ENCODE measurements at places on chromosomes 1 and 21.

GRCh38 chr1:67004176-67004575 is 49.8 kb downstream of the SLC35D1 start:
- peak; percentile 17 for DNase-seq

DNA sequence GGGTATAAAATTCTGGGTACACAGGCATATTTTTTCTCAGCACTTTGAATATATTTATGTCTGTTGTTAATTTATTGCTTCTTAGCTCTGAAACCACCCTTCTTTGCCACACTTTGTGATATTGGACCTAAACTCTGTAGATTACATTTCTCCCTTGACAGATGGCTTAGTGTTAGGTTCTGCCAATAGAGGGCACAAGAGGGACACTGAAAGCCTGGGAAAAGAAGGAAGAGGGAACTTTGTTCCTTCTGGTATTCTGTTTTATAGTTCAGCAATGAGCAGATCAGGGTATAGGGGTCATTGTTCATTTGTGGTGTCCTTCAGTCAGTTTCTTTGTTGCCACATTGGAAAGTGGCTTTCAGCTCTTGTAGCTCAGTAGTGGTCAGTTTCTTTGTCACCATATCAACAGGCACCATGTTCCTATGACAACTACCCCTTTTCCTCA is 423.5 kb upstream of the PROX1 start:
- DNase-seq, result no peak

- DNase-seq, result no peak
Measured at GRCh38 chr1:219489636-219490035, 123.3 kb downstream of the ZC3H11B start.

DNA sequence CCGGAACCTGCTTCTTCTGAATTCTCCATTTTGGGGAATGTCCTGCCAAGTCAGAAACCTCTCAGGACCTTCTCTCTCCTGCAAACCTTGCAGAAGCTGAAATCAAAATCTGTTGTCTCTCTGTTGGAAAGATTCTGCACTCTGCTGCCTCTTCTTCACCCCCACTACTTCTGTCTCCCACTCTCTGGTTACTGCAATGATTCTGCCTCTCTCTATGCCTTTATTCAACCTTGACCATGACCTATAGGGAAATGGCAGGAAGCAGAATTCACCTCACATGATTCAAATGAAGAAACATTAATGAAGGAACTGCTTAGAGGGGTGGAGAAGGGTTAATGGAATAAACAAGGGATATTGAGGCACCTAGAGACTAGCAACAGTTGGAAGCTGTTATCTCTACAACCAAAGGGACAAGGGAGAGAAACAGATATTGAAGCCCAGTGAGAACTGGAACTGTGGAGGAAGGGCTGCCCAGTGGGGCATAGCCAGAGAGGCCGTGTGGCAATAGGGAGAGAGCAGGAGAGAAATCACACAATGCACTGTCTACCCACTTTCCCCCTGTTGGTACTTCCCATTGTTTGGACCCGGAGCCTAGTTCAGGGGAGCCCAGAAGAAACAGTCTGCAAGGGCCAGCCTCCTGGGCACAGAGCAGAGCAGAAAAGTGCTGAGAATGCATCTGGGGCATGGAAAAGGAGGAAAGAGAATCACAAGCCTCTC is 76.1 kb upstream of the JUN start:
- DNase-seq, result no peak

- DNase-seq, result no peak
Measured at GRCh38 chr1:93979040-93979717, 69.9 kb upstream of the GCLM start.

- no peak for DNase-seq
Measured at GRCh38 chr1:54246116-54246721, 46.3 kb downstream of the MRPL37 start.

DNA sequence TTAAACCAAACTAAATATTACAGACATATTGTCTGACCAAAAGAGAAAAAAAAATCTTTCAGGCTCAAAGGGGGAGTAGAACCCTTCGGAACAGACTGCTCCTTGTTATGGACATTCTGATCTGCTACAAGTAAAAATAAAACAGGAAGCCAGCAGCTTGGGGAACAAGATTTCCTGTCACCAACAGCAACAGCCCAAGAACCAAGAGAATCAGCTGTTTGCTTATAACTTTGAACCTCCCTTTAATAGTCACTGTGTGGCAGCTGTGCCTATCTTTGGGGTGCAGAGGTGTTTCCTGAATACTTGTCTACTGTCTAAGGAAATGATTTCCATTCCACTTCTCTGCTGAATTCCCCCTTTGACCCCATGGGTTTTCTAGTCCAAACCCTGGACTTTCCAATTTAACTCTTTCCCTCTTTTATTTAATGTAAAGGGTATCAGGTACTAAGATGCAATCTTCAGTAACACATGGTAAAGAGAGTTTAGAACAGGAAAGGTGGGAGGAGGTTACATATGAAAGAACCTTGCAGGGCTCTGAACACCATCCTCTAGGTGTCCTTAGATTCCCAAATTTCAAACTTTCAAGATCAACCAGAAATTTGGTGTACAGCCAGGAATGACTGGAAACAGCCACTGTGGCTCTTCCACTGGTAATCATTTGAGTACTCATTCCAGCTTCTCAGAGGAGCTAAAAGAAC is 38.6 kb downstream of the GPR3 start:
- DNase-seq, result no peak
